ENCODE measurements at places on chromosomes 7 and 10.

GRCh38 chr10:52952391-52953055, 179.9 kb upstream of the MBL2 start:
- no peak for DNase-seq

DNA sequence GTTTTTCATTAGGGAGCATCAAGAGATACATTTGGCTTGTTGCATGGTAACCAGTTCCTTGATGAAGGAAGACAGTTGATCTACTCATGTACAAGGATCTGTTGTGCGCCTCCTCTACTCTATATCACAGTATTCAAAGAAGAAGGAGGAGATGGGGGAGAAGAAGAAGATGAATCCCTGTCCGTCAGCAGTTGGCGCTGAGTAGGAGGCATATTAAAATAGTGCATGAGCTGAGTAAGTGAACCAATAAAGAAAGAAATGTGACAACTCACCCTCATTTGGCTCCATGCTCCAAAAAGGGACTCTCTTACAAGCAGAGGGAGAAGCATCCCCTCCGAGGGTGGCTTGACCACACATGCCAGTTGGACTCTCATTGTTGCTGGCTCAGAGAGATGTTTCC, 20.1 kb downstream of the NPS start:
- no peak for DNase-seq

GRCh38 chr7:47239931-47240421, 341.9 kb downstream of the TNS3 start:
- DNase-seq: no peak

GRCh38 chr7:16626388-16626787, 19.2 kb downstream of the ANKMY2 start:
- no peak for DNase-seq

- DNase-seq: no peak
These were observed 61.9 kb downstream of the TMEM26 start for GRCh38 chr10:61391281-61391680.
